ENCODE measurements at places on chromosomes 12 and 14.

- DNase-seq: no peak
These were observed 2.2 kb downstream of the PITPNM2 start for GRCh38 chr12:123148655-123149054.

- DNase-seq: no peak
These were observed 111.6 kb upstream of the PZP start for GRCh38 chr12:9319842-9320173.

DNA sequence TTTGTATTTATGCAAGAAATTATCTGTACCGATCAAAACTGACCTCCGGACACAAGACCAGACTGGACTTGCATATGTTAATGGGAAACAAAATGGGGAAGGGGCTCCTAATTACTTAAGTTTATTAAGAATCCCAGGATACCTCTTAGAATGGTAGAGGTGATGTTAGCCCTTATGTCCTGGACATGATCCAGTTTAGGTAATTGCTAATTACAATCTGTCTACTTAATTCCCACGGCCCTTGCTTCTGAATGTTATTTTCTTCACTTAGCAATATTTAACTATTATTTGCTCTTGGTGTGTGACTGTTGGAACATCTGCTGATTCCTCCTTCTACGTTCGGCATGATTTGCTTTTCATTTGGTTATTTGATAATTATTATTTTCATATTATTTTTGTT is 644.0 kb downstream of the DIO2 start:
- no peak for DNase-seq

DNA sequence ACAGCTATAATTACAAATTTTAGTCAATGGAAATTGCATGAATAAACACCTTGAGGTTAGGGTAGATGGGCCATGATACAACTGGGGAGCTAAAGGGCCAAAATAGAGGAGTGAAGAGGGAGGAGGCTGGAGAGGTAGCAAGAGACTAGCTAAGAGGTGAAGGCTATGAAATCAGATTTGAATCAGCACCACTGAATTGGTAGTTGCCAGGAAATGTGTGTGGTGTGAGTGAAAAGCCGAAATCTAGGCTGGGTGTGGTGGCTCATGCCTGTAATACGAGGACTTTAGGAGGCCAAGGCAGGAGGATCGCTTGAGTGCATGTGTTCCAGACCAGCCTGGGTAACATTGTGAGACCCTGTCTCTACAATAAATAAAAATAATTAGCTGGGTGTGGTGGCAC is 22.7 kb downstream of the YY1 start:
- DNase-seq: no peak

- no peak for DNase-seq
These were observed 27.6 kb upstream of the ETV6 start for GRCh38 chr12:11621797-11622423.

DNA sequence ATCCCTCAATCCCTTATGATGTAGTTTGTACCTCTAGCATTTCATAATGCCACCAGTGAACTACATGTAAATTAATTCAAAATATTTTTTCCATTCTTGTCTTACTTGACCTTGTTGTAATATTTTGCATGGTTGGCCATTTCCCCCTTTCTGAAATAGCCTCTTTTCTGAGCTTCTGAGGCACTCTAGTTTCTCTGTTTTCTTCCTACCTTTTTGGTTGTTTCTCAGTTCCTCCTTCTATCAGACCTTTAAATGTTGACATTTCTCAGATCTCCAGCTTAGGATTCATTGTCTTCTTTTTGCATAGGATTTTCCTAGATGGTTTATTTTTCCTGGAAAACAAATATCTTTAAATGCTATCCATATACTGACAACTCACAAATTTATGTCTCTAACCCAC is 9.8 kb upstream of the RMST start:
- no peak for DNase-seq

GRCh38 chr12:57770734-57771133 is 1.2 kb downstream of the METTL1 start:
- no peak for DNase-seq

DNA sequence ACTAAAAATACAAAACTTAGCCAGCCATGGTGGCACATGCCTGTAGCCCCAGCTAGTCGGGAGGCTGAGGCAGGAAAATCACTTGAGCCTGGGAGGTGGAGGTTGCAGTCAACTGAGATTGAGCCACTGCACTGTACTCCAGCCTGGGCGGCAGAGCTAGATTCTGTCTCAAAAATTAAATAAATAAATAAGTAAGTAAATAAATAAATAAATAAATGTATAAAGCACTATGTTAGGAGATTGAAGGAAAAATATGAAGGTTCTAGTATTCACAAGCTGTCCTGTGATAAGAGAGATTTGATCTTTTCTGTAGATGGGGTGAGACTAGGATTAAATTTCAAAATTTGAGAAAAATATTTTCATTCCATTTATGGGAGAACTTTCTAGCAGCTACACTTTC is 5.7 kb downstream of the DNAJC22 start:
- no peak for DNase-seq

DNA sequence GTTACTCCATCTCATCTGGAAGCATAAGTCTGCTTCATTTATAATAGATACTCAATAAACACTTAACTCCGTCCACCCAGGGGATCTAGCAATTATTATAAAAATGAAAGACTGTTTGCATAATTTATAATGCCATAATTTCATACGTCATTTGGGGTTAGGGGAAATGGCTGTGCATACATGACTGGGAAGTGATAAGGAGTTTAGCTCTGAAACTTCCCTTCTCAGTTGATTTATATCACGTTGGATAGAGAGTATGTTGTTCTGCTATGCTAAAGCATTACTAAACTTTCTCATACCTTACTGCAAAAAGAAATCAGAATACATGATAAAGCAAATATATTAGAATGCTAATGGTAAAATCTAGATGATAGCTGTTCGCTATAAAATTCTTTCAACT is 90.4 kb upstream of the DYNC1H1 start:
- DNase-seq: no peak

GRCh38 chr12:124508381-124509079 is 58.9 kb downstream of the NCOR2 start:
- no peak for DNase-seq
